GM19239 (cell line): ENCODE measurements at places on chromosomes 16 and 17.

DNA sequence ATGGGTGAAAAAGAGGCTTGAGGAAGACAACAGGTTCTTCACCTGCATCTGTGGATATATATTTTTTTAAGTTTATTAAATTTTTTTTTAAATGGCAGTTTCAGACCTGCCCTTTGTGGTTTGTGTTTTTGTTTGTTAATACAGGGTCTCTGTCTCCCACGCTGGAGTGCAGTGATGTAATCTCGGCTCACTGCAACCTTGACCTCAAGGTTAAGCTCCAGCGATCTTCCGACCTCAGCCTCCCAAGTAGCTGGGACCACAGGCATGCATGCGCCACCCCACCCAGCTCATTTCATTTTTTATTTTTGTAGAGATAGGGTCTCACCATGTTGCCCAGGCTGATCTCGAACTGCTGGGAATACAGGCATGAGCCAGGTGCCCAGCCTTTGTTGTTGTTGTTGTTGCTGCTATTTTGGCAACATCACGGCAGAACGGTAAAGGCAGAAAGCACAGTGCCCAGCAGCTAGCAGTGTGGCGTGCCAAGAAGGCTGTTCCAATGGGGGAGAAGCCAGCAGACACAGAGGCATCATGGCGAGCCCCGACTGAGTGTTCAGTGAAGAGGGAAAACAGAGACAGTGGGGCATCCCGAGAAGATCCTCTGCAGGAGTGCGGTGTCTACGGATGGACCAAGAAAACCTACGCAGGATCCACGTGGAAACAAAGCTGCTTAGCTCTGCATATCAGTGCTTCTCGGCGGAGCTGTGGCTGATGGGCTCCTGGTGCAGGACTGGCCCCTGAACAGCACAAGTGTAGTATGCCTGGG is 19.6 kb downstream of the TMC6 start:
- no peak for DNase-seq

GRCh38 chr17:27555339-27555738 is 75.6 kb upstream of the LGALS9 start:
- no peak for DNase-seq

- no peak for DNase-seq
These were observed 32.6 kb downstream of the TMEM100 start for GRCh38 chr17:55690105-55690508.

DNA sequence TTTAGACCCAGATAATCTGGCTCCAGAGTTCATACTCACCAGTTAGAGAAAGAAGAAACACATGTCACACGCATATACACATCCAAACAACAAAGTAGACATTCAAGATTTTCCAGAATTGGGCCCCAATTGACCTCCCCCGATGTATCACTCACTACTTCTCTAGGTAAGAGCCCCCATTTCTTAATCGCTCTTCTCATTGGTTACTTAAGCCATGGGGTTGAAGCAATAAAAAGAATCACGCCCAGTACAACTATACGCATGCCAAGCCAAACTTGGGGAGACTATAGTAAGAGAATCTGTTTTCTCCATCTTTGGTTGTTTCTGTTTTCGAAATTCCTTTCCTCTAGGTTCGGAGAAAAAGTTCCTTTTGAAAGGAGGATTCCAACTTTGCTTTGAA is 565 bp downstream of the DDX52 start:
- DNase-seq, result no peak

DNA sequence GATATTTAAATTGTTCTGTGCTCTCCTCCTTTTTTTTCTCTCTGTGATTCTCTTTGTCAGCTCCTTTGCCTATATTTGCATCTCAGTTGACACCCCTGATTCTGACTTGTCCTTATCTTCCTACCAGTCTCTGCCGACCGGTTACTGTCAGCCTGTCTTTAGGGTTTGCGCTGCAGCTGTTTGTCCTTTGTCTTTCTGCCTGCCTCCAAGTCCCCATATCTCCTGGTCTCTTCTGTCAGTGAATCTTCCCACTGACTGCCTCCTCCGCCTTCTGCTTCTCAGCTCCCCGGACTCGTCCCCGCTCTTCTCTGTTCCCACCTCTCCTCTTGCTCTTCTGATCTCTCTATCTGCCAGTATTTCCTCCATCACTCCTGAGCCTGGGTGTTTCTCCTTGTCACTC is 5.2 kb downstream of the TLCD2 start:
- DNase-seq, result no peak

DNA sequence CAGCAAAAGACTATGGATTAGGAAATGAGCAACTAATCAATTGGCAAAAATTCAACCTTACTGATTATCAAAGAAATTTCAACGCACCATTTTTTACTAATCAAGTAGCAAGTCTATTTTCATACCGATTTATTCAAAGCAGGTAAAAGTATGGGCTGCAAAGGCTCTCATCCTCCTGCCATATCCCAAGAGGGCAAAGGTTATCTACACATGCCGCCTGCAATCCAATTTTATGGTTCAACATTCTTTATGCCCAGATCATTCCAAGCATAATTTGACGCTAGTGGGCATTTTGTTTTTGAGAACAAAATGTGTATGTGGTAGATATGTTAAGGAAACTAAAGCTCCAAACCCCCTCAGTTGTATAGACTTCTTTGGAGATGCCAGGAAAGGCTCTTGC is 270.6 kb downstream of the MAF start:
- DNase-seq, result no peak

- DNase-seq, result no peak
These were observed 32.2 kb downstream of the ELAC2 start for GRCh38 chr17:12985431-12986293.

DNA sequence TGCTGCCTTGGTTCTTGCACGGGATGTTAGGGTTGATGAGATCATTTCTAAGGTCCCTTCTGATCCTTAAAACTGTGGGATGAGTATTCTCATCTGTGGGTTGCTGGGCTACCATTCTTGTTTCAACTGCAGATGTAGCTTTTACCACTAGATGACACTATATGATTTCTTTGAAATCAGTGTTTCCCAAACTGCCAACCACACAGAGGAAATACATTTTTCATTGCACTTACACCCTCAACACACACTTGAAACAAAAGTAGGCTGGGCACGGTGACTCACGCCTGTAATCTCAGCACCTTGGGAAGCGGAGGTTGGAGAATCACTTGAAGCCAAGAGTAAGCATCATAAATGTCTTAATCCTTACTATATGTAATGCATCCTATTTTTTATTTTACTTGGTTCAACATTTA is 15.3 kb downstream of the LCMT1 start:
- DNase-seq, result no peak

GRCh38 chr16:51849715-51850114 is 697.2 kb downstream of the TOX3 start:
- DNase-seq, result no peak

DNA sequence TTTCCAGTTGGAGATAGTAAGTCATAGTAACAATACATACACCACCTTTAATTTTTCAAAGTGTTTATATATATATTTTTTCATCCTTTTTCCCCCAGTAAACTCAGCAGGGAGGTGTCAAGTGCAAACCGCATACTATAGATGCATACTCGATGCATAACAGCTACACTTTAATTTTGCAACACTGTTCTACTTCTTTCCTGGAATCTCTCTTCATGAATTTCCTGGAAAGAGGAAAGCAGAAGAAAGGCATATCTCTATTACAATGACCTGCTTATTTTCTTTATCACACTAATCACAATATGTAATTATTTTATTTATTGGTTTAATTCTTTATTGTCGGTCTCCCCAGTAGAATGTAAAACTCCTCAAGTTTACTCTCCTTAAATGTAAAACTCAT is 140.0 kb downstream of the SNX11 start:
- DNase-seq, result no peak
